ENCODE measurements at places on chromosomes 2 and 18.

GRCh38 chr2:21123473-21124393 lies at the start of gene TDRD15:
Gene TDRD15 (plus strand): TSS chr2:21123968. CDS start chr2:21137468, 13,500 bp downstream.
- DNase-seq, result no peak

DNA sequence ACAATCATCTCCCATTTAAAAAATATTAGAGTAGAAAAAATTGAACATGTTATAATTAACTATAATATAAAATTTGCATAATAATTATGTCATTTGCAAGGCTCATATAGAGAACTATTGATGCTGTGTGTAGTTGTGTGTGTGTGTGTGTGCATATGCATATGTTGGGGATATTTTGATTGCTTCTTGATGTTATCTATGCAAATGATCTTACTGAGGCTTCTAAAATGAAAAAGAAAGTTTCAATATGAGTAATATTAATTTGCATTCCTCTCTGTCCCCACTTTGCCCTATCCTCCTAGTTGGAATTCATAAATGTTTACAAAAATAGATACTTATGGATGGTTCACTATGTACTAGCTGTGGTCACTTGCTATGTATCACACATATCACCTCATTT lies 523.3 kb downstream of the TRIB2 start:
- no peak for DNase-seq

GRCh38 chr2:48417856-48418838 lies 111.8 kb upstream of the STON1 start:
- no peak for DNase-seq

DNA sequence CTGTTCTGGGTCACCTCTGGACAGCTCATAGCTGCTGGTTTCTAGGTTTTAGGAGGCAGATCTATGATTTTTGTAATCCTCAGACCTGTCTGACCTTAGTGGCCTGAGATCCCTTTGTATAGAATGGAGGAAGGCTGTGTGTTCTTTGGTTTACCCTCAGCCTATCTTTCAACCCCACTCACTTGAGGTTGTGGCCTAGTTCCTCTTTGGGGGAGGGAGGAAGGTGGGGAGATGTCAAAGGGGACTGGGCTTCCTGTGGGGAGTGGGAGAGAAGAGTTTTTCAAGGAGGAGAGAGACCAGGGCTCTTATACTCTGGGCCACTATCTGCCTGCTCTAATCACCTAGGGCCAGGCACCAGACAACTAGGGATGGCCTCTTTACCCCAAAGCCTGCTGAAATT lies 28.5 kb downstream of the SEMA4F start:
- no peak for DNase-seq

- DNase-seq, result no peak
These were observed 148.5 kb downstream of the MGAT5 start for GRCh38 chr2:134402410-134402809.

GRCh38 chr2:217477583-217477982 lies 525.2 kb downstream of the TNS1 start:
- no peak for DNase-seq

- DNase-seq, result no peak
These were observed 77.4 kb downstream of the PTGR3 start for GRCh38 chr18:75131381-75132000.

Data from DMS153 (cell line).